Right renal pelvis (tissue), 4 donors: ENCODE measurements at places on chromosomes 3 and 15.

GRCh38 chr3:101458387-101458786, 54.6 kb downstream of the SENP7 start:
- no peak for DNase-seq

DNA sequence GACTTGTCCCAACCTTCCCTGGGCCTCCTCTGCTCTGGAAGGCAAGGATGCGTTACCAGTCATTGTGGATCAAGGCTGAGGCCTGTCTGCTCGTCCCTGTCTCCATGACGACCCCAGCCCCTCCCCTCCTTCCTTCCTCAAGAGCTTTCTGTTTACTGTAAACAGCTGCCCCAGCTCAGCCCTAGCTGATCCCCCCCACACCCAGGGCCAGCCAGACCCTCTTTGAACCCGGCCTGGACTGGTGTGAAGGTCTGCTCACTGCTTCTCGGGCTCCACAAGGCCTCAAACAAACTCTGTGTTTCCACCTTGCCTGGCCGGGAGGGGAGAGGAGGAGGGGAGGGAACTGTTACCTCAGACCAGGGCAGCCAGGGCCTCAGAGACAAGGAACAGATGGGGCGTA, 16.9 kb downstream of the VPS18 start:
- DNase-seq = no peak

DNA sequence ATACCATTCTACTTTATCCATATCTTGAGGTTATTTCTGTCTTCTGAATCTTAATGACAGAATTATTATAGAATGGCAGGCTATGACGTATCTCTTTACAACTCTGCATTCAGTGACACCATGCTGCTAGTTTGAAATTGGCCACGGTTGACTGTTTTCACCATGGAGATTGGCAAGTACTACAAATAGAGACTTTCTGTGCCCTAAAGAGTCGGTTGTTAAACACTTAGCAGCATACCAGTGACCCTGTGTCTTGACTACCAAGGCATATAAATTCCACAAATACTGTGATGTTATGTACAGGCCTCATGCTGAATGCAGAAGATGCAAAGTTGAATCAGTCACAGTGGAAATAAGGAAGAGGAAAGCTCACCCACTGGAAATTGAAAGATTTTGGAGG, 67.0 kb upstream of the CADPS start:
- no peak for DNase-seq

- no peak for DNase-seq
Measured at GRCh38 chr3:14801031-14801430, 17.7 kb upstream of the FGD5 start.

GRCh38 chr15:27878841-27879240, 220.3 kb downstream of the OCA2 start:
- no peak for DNase-seq

DNA sequence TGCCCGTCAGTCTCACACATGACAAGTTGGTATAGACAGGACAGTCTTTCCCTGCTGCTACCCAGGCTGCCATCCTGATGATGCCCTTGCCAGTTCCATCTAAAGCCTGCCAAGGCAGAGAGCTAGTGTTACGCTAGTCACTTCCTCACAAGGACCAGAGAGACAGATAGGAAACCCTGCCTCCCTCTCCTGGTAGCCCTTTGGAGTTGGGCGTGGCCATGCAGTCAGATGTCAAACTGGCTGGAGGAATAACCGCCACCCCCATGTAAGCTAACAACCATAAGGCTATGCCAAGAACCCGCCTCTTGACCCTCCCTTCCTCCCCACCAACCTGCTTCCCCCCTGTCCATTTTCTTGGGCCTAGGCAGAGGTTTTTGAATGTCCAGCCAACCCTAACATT, 2.8 kb downstream of the TMEM115 start:
- DNase-seq = no peak

DNA sequence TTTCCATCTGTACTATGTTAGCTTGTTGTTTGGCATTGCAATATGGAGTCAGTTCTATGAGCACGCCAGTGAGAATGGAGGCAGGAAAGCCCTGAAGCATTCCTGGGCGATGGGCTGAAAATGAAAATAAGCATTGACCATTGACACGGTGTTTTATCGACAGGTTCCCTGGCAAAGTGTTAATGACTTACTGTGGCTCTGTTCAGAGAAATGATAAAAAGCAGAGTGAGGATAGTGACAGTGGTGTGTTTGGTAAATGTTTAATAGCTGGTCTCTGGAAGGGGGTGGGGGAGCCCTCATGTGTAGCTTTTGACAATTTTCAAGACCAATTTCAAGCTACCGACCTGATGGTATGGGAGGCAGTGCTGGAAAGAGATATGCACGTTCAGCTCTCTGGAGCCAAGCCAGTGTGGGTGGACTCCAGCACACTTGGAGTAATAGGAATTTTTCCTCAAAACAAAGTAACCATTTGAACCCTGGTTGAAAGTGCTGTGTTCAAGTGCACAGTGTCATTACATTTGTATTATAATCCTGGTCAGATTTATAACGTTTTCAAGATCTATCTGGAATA, 341.7 kb upstream of the ROBO2 start:
- DNase-seq = no peak

GRCh38 chr3:186525369-186526255, 18.6 kb downstream of the CRYGS start:
- no peak for DNase-seq

- DNase-seq = no peak
Measured at GRCh38 chr15:100526027-100526481, 2.7 kb downstream of the CERS3 start.

DNA sequence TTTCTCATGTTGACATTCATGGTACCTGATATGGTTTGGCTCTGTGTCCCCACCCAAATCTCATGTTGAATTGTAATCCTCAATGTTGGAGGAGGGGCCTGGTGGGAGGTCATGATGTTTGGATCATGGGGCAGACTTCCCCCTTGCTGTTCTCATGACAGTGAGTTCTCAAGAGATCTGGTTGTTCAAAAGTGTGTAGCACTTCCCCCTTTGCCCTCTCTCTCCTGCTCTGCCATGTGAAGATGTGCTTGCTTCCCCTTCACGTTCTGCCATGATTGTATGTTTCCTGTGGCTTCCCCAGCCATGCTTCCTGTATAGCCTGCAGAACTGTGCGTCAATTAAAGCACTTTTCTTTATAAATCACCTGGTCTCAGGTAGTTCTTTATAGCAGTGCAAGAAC, 3.3 kb upstream of the UBL7 start:
- no peak for DNase-seq

DNA sequence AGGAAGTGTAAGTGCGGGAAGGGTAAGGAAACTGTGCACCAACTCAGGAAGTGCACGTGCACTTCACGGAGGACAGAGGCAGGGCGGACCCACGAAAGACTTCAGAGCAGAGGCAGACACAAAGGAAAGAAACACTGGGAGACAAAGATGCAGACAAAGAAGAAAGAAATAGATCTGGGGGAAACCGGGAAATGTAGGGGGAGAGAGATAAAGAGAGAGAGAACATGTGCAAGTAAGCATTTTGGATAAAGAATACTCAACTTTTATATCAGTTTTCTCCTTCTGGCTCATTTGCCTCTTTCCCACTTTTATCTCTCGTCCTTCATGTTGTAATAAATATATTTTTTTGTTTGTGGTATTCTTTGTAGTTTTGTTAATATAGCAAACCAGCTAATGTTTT, 204.2 kb downstream of the WDR72 start:
- DNase-seq = no peak

GRCh38 chr3:79018671-79019136, 749.1 kb downstream of the ROBO1 start:
- DNase-seq = no peak

DNA sequence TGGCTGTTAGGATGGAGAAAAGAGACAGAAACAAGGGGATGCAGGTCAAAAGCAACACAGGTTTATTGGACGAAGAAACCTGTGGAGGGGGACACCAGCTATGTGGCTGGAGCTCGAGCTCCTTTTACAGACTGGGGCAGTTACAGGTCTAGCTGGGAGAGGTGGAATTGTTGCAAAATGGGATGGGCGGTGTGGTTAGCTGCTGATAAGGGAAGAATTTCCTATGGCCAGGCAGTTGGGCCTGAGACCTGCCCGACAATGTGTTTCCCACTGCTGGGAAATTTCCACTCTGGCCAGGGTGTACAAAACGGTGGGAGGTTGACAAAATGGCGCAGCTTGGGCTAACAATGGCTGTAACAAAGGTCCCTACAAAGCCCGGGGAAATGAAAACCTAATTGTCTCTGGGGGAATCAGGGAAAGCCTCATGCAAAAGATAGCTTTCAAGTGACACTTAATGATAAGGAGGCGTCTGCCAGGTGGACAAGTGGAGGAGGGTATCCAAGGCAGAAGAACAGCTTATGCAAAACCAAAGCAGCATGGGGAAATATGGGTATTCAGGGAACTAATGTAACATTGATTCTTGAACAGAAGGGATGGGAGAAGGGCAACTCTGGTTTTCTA, 137.4 kb upstream of the SGO1 start:
- no peak for DNase-seq

- DNase-seq = no peak
Measured at GRCh38 chr15:77866186-77866585, 211.3 kb downstream of the TBC1D2B start.

DNA sequence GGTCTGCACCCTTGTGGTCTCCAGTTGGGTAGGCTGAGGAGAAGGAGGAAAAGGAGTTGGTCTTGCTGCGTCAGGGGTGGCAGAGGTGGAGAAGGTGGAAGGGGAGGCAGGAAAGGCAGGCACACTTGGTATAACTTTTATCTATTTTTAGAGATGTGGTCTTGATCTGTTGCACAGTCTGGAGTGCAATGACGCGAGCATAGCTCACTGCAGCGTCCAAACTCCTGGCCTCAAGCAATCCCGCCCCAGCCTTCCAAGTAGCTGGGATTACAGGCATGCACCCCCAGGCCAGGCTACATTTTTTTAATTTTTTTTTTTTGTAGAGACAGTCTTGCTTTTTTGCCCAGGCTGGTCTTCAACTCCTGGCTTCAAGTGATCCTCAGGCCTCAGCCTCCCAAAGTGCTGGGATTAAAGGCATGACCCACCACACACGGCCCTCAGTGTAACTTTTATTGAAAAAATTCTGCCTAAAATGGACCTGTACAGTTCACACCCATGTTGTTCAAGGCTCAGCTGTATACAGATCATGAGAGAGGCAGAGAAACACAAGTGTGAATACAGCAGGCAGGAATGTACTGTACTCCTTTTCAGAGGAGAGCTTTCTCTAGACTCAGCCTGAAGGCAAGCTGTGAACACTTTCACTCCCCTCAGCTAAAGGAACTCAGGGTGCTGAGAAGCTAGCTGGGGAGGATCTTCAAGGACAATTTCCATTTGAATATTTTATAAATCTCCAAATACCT, 2.1 kb upstream of the RHOV start:
- DNase-seq = no peak

- no peak for DNase-seq
Measured at GRCh38 chr3:37833302-37834186, 28.1 kb upstream of the CTDSPL start.

DNA sequence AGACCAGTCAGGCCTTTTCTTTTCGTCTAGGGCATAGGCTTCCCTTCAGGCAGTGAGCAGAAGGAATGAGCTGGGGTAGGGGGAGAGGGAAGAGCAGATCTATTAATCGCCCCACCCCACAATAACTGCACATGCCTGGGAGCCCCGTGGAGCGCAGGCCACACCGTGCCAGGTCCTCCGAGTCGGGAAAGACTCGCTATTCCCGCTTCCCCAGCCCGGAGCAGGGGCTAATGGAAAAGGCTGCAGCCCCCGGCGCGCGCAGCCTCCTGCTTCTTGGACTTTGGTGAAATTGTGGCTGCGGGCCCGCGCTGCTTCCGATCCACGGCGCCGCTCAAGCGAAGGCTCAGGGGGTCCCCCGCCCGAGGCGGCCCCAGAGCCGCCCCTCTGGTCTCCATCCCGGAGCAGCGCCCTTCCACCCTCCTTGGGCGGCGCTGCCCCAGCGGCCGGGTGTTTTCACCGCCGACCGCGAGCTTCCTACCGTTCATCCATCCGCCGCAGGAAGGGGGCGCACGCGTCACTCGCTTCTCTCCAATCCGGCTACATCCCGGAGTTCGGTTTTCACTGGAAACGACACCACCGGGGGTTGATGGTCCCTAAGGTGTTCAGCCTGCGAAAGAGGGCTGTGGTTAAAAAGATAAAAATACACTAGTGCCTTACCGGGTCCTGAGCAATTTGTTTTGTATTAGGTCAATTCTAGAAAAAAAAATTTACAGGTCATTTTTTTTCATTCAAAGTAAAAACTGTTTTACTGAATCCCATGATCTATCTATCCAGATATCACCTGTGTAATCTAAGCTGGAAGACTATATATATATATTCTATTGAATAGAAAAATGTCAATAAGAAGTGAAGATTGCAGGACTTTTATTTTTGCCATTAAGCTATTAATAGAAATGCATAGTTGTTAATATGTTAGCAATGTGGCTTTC, 4.4 kb upstream of the SYNM start:
- peak; percentile 60 for DNase-seq

- no peak for DNase-seq
Measured at GRCh38 chr3:22734756-22735155, 468.4 kb upstream of the UBE2E2 start.

GRCh38 chr3:27681249-27681748, 40.8 kb downstream of the EOMES start:
- peak; percentile 51 for DNase-seq

DNA sequence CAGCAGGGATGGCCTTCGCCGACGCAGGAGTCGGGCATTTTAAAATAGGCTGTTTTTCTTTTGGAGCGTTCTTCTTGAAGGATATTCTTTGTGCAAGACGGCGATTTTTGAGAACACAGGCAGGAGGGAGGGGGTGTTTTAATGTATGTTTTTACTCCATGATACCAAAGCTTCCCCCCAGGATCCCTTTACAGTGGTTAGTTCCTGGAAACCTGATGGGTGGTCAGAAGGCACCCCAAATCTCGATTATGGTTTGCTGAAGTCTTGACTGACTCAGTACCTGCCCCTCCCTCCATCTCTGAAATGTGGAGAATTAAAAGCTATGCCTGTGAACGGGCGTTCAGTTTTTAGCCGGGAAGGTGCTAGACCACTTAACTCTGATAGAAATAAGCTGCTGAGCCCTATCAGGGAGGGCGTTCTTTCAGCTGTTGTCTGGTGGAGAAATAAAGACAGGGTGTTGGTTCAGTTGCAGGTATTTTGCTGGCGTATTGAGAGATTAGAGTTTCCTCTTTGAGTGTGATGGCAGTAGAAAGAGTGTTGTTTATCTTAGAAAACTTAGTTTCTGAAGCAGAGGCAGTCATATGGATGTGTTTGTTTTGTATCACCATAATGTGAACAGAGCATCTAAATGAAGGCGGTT, 3.4 kb downstream of the IGF1R start:
- DNase-seq = no peak

GRCh38 chr3:58640700-58641372, 25.7 kb downstream of the FAM3D start:
- peak; percentile 52 for DNase-seq
